ENCODE measurements at places on chromosomes 3 and 15.

DNA sequence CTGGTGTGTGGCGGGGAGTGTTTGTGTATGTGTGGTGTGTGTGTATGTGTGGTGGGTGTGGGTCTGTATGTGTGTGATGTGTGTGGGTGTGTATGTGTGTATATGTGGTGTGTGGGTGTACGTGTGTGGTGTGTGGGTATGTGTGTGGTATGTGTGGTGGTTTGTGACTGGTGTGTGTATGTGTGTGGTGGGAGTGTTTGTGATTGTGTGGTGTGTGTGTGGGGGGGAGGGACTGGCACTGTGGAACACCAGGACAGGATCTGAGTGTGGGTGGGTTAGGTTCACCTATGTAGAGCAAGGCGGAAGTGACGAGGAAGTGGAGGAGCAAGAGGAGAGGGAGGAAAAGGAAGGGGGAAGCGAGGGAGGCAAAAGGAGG is 510.8 kb downstream of the SHQ1 start:
- no peak for DNase-seq

- DNase-seq = no peak
These were observed 143.0 kb upstream of the PRR23C start for GRCh38 chr3:139187648-139188047.

DNA sequence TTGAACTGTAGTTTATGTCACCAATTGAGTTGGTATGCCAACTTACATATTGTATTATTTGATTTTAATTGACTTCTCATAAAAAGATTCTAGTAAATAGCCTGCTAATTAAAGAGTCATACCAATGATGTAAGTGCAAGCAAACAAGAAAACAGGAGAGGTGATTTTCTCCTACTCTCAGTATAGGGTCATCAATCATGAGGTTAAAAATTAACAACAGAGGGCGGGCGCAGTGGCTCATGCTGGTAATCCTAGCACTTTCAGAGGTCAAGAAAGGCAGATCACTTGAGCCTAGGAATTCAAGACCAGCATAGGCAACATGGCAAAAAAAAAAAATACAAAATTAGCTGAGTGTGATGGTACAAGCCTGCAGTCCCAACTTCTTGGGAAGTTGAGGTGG is 108.7 kb downstream of the MYO9A start:
- DNase-seq = no peak

- no peak for DNase-seq
These were observed 54.1 kb downstream of the RORA start for GRCh38 chr15:61175024-61175423.

- no peak for DNase-seq
These were observed 101.6 kb downstream of the GREM1 start for GRCh38 chr15:32819448-32819847.

DNA sequence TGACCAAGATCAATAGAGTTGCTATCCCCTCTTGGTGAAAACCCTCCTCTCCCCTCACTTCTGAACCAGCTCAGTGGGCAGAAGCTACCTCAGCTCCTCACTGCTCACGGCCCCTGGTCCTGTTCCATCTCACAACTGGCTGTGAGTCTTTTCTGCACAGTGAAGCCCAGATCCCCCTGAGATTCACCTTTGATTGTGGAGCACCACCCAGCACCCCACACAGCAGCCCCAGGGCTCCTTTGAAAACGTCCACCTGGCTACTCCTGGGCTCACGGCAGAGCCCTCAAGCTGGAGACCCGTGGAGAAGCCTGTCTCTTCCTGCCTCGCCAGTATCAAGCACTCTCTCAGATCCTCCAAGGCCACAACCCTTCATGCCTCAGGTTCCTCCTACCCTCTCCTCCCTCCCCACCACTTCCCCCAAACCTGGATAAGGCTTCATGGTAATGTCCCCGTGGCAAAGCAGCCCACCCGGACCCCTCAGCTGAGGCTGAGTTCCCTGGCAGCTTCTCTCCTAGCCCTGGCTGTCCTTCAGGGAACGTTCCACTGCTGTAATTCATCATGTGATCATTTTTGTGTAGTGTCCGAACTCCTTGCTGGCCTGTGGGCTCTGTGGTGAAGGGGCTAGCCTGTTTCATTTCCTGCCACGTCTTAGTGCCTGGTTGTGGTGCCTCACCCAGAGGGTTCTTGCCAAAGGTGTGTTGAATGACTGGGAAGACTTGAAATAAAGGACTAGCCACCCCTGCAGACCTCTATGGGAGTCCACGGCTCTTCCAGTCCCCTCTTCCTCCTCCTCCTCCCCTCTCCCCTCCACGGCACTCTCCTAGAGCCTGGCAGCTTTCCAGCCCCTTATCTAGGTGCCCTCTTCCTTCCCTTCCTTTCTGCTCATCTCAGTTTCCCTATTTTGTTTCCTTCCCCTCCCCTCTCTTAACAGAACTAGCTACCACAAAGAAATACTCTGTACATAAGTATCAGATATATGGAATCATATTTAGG is 44.5 kb downstream of the KY start:
- DNase-seq = no peak

GRCh38 chr3:138875754-138876664 is 41.3 kb upstream of the PIK3CB start:
- DNase-seq = no peak

DNA sequence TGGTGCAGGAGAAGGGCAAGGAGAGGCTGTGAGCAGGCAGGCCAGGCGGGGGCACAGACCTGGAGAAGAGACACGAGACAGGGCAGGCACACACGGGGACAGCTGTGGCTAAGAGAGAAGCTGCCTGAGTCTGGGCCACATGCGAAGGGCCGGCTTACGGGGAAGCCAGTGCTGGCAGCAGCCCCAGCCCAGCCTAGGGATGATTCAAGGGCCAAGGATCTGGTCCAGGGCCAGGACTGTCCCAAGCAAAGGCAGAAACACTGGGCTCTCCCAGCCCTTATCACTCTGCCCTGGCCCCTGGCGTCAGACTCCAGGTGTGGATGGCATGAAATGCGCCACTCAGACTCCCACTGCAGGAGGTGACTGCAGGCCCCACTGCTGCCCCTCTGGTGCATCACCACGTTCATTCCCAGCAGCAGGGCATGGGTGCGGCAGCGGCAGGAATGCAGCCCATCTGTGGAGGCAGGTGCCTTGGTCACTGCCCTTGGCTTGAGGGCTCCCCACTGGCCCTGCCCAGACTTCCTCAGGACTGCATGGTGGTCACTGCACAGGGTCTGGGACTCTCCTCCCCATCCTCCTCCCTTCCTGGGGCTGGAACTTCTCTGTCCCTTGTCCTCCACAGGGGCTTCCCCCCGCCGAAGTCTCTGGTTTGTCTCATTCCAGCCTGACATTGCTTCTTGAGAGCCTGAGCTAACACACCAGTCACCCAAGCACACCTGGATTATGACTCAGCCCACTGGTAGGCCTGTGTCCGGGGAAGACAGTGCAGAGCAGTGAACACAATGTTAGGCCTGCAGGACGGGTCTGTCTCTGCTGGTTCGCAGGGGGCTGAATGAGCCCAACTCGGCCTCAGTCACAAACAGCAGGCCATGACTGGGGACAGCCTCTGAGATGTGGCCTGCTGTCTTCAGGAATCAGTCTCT is 69.3 kb downstream of the TBC1D2B start:
- no peak for DNase-seq

DNA sequence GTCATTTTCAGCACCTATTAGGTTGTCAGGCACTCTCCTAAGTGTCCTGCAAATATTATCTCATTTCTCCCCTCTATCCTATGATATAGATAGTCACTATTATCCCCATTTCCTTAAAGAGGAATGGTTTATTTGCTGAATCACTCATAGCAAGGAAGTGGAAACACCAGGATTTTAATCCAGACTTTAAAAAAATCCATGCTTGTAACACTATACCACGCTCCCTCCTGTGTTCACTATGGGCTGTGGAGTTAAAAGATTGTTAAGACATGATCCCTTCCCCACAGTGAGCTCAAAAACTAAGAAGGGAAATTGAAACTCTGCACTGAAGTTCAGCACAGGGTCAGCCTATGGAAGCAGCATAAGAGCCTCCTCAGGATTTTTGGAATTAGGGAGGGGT is 60.2 kb downstream of the TMEM39A start:
- no peak for DNase-seq

DNA sequence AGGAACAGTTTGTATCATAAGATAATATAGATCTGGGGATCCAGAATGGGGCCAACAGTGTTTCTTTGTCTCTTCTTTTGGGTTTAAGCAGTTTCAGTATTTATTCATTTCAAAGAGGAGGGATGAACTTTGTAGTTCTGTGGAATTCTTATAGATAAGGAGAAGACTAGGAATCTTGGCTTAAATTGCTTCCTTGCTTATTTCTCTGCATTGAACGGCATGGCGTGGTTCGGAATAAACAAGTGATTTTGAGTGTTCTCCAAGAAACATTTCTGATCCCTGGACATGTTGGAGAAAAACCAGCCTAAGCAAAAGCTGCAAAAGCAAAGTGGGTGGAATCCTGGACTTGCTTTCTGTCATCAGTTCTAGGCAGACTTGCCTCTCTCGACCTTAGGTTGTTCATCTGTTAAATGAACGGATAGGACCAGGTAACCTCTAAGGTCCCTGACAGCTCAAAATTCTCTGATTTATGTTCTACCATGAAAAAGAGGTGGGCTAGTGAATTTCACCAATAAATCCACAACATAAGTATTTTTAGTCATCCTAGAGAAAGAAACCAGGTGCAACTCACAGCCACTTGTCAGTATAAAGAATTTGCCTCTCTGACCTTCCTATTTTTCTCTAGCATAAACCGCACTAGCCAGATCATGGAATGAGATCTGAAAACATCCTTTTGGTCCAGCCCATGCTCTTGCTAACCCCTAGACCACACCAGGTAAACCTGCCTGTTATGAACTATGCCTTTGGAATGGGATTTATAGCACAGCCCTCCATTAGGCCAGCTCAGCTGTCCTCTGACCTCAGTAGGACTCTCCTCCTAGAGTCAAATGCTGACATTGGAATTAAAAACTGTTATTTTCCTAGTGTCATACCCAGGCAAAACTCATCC is 78.8 kb downstream of the CLDN11 start:
- DNase-seq = no peak

GRCh38 chr15:67047149-67047661 is 18.2 kb upstream of the SMAD3 start:
- DNase-seq = no peak

- no peak for DNase-seq
These were observed 428.1 kb downstream of the SOX2 start for GRCh38 chr3:182139627-182140357.

DNA sequence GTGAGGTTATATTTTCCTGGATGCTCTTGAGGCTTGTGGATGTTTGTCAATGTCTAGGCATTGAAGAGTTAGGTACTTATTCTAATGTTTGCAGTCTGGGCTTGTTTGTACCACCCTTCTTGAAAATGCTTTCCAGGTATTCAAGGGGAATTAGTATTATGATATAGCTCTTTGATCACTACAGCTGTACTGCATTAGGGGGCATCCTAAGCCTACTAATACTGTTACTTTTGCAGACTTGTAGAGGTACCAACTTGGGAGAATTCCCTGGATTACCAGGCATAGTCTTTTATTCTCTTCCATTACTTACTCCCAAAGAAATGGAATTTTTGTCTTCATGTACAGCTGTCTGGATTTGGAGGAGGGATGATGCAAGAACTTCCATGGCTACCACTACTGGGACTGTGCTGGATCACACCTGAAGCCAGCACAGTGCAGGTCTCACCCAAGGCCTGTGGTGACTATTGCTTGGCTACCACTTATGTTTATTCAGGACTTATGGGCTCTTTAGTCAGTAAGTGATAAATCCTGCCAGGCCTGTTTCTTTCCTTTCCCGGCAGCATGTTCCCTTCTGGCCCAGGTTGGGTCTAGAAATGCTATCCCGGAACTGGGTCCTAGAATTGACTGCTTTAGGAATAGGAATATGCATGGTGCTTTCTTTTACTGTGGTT is 402.9 kb downstream of the IL20RB start:
- DNase-seq = no peak

DNA sequence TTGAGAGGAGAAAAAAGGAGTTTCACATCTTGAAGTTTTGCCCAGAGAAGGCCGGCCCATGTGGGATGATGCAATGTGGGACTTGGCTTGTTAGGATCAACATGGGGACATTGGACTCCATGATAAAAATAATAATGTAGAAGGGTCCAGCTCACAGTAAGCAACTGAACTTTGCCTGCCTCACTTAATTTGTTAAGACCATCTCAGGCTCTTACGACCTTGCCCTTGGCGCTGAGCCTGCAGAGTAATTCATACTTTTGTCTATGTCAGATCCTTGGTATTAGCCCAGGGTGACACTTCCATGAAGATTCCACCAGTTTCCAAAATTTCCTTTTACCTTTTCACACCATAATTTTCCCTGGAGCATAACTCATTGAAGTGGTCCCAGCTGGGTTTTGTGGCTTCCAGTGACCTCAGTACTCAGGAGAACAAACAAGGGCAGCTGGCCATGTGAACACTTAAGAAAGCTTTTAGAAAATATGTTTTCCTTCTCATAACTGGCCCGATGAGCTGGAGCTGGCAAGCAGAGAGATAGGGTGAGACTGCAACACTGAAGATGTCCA is 315.4 kb upstream of the RASGRP1 start:
- DNase-seq = no peak

GRCh38 chr3:45605534-45605933 is 11.0 kb downstream of the LIMD1 start:
- no peak for DNase-seq

DNA sequence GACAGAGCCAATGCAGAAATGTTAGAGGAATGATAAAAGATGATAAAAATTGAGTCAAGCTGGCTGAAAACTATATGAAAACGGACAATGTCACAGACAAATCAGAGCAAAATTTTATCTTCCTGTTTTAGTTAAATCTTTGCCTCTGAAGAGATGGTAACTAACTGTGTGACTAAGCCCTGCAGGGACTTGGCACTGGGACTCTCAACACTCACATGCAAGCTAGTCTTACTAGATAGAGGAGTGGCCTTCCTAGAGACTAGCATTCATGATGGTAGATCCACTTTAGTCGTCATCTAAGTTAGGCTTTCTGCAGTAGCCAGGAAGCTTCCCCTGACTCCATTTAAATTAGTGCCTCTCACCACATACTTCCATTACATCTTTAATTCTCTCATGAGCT is 4.1 kb downstream of the CCDC191 start:
- no peak for DNase-seq

- DNase-seq = no peak
These were observed 265.4 kb upstream of the HES1 start for GRCh38 chr3:193870376-193871219.

- DNase-seq = peak; percentile 50
These were observed 111.5 kb downstream of the PDZRN3 start for GRCh38 chr3:73513260-73513659.

DNA sequence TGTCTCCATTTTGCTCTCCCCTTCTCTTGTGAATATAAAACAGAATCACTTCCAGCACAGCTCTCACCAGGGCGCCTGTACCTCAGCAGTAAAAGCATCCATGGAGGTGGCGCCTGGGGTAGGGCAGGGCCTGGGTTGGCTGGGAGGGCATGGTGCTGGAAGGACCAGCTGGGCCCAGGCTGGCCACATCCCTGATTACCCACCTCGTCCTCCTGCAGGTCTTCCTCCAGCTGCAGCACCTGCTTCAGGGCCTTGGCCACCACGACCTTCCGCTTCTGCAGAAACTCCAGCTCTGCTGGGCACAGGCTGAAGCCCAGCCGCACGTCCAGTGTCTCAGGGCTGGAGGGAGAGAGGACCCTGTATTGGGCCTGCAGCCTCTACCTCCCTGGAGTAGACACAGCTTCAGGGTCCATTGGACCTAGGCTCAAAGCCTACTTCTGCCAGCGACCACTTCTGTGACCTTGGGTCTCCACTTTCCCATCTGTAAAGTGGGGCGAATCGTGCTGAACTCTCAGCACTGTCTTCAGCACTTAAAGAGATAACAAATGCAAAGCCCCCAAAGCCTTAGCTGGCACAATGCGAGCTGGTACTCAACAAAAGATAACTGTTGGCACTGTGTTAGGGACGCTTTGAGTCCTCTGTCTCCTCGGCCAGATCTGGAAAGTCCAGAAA is 23.8 kb downstream of the PLA2G4E start:
- no peak for DNase-seq

GRCh38 chr3:70400194-70400593 is 87.8 kb upstream of the MDFIC2 start:
- DNase-seq = no peak

All from NCI-H1105 treated with DMSO at 0.1 percent for 48 hours (cell line).